Inflammatory macrophage treated with lipopolysaccharide for 1 hour (primary cell): ENCODE measurements at places on chromosomes 5 and 9.

DNA sequence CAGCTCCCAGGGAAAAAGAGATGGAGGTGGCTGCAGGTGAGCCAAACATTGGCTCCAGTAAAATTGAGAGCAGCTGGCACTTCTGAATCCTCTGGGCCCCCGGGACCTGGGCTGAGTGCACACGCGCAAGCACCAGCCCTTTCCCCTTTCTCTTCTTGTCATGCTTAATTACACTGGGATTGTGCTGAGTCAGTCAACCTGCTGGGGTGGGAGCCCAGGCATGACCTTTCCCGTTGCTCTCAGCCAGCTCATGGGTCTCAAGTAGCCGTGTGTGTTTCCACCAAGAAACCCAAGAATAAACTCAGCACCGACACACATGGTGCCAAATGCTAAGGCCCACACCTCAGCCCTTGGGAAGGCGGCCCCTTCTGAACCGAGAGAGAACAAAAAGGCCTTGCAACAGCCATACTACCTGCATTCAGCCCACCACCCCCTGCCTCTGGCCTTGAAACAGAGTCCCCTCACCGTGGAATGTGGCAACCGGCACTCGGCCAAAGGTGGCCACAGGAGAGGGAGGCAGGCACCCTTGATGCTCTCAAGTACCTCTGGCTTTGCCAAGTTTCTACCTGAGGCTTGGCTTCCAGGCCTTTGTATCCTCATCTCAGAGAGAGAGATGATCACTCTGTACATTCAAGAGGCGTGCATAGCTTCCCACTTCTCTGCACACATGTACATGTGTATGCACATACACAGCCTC lies 28.1 kb downstream of the SLIT3 start:
- no peak for DNase-seq

DNA sequence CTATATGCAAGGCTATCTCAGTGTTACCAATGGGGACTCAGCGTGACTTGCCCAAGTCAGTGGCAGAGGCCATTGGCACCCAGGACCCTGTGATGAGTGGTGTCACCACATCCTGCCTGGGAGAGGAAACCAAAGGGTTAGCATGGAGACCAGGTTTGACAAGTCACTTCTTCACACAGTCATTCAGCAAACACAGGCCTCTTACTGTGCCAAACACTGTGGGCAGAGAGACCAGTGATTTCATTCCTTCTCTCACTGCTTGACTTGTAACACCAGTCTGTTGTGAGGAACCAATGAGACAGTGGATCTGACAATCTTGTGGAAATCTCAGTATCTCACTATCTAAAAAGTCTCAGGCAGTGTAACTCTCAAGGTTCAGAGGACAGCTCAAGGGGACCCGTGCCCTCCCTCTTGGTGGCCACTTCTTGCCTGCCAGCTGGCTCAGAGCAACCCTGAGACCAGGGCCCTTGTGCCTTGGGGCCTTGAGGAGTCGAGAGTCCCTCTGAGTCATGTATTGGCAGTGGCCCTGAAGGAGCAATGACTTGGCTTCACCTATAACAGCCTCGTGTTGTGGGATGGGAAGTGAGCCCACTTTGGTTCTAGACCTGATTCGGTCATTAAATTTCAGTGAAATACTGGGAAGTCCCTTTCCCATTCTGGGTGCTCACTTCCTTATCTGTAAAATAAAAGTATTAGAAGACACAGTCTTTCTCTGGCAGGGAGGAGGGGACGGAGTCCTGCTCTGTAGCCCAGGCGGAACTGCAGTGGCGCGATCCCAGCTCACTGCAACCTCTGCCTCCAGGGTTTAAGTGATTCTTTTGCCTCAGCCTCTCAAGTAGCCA lies 1.6 kb downstream of the FABP6 start:
- peak; percentile 88 for DNase-seq

GRCh38 chr5:139653616-139654015 lies 5.5 kb downstream of the CXXC5 start:
- no peak for DNase-seq

- DNase-seq, result no peak
Observed at GRCh38 chr5:34507933-34508332, 148.2 kb upstream of the RAI14 start.

DNA sequence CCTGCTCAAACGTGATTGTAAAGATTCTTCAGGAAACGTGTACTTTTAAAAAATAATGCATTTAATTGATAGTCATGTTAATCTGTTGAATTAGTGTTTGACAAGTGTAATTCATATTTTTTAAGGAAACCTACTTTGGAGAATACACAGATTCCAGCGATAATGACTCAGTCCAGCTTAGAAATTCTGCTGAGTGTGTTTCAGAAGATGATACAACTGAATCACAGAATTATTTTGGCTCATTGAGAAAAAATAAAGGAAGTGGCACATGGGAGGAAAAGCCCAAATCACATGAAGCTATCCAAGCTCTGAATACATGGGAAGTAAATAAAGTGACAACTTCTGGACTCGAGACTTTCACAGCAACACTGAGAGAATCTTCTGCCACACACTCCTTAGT lies 37.8 kb downstream of the ICE1 start:
- DNase-seq, result no peak

DNA sequence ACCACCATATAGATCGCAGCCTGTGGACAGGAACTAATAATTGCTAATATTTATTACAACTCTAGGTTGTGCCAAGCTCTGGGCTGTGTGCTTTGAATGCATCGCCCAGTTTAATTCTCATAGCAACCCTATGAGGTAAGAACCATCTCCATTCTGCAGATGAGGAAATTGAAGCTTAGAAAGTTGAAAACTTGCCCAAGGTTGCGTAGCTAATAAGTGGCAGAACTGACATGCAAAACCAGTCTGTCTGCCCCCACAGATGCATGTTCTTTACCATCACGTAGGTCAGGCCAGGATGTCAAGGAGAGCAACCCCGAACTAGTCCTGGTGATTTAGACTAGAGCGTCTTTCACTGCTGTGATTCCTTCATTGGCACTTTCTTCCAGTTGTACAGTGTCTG lies 15.6 kb downstream of the WWC1 start:
- no peak for DNase-seq

- no peak for DNase-seq
Observed at GRCh38 chr5:90406466-90406865, 3.1 kb downstream of the CETN3 start.

DNA sequence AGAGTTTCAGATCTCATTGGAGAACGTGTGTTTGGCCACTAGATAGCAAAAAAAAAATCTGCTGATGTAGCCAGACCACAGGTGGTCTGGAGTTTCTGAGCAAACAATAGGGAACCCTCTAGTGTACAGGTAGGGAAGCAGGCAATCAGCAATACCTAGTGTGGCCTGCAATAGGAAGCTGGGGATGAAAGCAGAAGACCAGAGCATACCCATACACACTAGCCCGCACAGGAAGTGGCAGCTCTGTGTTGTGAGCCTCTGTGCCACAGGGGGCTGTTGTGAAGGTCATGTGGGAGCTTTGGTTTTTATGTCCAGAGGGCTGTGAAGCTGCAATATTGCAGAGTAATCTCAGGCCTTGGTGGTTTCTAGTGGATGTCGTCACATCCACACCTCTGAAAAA lies 81.2 kb downstream of the MTAP start:
- no peak for DNase-seq

DNA sequence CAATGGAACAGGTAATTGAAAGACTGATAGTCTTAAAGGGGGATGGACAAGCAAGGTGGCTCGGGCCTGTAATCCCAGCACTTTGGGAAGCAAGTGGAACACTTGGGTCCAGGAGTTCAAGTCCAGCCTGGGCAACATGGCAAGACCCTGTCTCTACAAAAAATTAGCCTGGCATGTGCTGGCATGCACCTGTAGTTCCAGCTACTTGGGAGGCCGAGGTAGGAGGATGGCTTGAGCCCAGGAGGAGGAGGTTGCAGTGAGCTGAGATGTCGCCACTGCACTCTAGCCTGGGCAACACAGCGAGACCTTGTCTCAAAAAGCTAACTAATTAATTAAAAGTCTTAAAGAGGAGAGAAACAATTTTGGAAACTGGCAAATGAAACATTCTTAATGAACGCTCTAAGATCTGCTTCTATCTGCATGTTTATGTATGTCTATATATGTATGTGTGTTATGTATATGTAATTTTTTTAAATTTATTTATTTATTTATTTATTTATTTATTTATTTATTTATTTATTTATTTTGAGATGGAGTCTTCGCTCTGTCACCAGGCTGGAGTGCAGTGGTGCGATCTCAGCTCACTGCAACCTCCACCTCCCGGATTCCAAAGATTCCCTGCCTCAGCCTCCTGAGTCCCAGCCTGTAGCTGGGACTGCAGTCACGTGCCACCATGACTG lies 80.6 kb downstream of the SFXN1 start:
- DNase-seq, result no peak

DNA sequence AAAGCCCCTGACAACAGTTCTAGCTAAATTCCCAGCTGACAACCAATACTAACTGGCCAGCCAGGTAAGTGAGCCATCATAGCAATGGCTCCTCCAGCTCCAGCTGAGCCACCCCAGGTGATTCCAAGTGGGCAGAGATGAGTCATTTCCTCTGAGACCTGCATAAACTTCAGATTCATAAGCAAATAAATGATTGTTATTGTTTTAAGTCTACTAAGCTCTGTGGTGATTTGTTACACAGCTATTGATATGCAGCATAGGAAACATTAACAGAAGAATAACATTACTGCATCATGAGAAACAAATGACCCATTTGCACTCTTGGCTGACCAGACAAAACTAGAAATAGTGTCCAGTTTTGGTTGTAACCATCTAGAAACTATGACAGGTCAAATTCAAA lies 60.3 kb downstream of the TTC39B start:
- DNase-seq, result no peak

DNA sequence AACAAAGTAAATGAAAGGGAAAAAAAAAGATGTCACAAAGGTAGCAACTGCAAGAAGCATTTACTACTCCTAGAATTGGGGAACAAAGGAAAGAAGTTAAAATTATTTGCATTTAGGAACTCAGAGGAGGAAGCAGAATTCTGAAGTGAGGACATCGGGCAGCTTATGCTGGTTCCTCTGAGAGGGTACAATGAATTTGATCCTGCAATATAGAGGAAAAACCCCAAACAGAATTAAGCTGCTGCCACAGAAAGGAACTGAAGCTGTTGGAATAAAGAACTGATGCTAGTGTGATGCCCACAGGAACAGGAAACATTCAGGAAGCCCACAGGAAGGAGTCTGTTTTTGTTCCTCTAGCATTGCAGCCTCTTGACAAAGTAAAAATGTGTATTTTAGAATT lies 22.3 kb upstream of the TBCA start:
- peak; percentile 86 for DNase-seq

GRCh38 chr9:80792726-80793125 lies 896.6 kb downstream of the TLE1 start:
- no peak for DNase-seq

DNA sequence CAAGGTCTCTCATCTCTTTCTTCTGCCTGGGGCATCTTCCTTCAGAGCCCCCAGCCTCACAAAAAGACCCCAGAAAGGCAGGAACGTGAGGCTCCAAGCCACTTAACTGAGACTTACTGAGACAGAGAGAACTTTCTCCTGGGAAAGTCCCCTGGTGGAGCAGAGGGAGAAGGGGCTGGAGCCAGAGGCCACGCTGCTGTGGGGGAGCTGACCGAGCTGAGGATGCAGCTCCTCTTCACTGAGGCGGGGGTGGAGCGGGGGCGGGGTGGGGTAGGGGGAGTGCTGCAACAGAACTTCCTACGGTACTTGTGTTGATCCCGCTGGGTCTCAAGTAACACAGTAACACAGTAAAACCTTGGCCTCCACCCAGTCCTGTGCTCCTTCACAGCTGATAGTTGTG lies 204.0 kb downstream of the FSTL4 start:
- DNase-seq, result no peak
